NCI-H1417 treated with DMSO at 0.1 percent for 48 hours (cell line): ENCODE measurements at places on chromosomes 3 and 15.

GRCh38 chr3:88779482-88779881, 327.9 kb upstream of the EPHA3 start:
- no peak for DNase-seq

DNA sequence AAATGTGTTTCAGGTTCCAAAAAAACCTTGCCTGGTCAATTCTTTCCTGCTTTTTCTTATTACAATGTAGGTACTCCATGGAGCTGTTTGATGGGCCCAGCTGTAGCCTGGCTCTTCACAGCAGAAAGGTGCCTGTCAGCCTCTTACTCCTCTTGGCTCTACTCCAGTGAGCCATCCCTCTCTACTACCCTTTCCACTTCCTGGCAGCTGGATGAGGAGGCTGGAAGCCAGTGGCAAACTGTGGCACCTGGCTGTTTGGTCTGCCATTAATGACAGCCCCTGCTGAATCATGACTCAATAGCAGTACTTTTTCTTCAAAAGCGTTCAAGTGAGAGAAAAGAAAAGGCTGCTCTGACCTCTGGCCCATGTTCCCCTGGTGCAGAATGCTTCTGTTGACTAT, 618.1 kb downstream of the PYDC2 start:
- no peak for DNase-seq

DNA sequence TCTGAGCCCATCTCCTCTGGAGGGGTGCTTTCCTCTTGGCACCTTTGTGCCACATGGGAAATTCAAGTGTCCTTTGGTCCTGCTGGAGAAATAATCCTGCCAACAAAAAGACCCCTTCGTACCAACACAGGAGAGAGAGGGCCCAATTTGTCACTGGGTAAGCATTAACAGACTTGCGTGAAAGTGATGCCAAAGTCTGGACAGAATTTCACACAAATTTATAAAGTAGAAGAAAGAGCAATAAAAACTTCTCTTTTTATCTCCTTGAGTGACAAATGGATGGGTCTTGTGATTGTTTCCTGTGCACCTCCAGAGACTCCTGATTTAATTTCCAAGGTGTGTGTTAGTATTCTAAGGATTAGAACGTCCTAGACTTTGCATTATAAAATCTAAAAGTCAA, 14.9 kb downstream of the DPH3 start:
- no peak for DNase-seq

DNA sequence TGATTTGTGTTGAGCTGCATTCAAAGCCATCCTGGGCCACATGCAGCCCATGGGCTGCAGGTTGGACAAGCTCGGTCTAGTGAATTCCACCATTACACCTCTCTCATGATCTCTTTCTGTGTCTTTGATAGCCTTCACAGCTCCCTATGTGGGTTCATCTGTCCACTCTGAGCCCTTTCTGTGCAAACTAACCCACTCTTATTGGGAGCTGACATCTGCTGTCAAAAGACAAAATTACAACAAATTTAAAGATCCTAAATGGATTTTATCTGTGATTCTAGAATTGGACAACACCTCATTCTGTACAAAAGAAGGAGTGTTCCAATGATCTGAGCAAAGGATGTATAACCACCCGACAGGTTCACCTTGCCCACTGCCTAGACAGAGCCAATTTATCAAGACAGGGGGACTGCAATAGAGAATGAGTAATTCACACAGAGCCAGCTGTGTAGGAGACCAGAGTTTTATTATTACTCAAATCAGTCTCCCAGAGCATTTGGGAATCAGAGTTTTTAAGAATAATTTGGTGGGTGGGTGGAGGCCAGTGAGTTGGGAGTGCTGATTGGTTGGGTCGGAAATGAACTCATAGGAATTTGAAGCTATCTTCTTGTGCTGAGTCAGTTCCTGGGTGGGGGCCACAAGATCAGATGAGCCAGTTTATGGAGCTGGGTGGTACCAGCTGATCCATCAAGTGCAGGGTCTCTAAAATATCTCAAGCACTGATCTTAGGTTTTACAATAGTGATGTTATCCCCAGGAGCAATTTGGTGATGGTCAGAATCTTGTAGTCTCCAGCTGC, 2.6 kb upstream of the XYLB start:
- DNase-seq, result no peak

DNA sequence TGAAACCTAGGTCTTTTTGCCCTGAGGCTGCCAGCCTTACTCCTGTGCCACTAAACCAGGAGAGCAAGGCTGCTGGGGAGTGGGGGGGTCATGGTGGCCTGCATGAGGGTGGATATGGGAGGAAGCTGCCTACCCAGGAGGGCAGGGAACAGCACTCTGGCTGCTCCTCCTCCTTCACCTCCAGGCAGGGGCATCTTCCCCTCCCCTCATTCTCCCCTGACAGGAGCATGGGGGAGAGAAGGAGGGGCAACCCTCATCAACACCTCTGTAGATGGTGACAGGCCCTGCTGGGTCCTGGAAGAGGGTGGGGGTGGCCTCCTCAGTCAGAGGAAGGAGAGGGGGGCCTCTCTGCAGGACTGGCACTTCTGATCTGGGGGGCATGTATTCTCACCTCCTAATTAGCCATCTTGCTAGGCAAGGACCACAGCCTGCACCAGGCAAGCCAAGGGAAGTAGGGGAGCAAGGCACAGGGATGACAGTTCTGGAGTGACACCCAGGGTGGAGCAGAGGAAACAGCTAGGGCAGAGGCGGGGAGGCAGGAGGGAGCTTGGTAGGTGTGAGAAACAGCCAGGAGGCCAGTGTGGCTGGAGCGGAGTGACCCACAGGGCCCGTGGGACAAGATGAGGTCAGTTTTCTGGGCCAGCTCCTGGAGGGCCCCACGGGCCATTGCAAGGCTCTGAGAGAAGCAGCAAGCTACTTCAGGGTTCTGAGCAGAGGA, 4.9 kb downstream of the CCDC33 start:
- DNase-seq, result no peak

DNA sequence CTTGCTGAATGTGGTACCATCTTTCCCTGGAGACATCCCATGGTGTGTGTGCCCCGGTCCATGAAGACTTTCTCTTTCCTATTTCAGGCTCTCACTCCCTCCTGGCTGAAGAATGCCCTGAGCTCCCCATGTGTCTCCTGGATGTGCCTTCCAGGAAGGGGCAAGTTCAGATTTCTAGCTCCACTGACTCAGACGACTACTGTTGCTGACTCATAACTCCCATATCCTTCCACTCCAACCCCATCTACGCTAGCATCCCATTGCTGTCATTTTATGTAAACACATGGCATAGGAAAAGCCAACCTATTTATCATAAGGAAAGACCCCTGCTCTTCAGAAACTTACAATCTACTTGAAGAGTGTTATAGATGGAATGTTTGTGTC, 95.0 kb downstream of the ADCY5 start:
- no peak for DNase-seq

DNA sequence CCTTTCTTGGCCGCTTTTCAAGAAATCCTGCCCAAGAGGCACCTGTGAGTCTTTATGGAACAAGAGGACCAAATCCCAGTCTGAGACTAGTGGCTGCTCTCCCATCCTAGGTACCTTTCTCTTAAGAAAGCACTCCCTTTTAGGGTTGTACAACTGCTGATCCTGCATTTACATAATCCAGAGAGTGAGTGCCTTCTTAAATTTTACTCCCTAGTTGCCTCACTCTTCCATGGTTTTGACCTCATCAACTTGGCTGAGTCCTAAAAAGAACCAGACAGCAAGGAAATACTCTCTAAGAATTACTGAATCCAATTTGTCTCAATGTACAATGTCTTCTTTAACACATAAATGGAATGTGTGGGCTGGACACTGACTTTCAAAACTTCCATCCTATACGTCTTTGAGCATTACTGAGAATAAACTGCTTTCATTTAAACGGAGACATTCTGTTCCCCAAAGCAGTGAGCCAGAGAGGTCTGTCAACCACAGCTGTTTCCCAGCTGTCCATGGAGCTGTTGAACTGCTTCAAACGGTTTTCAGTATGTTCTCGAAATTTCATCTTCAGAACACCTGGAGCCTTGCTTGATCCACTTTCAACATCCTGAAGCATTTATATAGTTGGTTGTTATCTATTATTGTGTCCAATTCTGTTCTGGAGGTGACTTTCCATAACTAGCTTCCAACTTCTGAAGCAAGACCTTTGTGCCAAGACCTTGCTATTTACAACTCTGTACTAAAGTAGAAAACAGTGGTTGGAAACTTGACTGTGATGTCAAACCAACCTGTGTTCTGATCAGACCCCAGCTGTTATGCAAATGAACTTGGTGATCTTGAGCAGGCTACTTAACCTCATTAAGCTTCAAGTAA, 179.1 kb downstream of the SLC9A9 start:
- no peak for DNase-seq

GRCh38 chr3:102400142-102400541, 34.7 kb upstream of the ZPLD1 start:
- DNase-seq, result no peak

DNA sequence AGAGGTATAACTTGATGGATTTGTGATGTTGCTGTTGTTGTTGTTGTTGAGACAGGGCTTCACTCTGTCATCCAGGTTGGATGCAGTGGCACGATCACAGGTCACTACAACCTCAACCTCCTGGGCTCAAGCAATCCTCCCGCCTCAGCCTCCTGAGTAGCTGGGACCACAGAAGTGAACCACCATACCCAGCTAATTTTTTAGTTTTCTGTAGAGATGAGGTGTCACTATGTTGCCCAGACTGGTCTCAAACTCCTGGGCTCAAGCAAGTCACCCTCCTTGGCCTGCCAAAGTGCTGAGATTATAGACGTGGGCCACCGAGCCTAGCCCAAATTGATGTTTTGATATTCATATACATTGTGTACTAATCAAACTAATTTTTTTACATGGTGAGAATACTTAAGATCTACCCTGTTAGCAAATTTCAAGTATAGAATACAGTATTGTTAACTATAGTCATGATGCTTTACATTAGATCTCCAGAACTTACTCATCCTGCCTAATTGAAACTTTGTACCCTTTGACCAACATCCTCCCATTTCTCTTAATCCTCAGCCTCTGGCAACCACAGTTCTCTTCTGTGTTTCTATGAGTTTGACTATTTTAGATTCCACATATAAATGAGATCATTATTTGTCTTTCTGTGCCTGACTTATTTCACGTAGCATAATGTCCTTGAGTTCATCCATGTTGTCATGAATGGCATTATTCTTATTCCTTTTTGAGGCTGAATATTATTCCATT, 23.2 kb downstream of the LMCD1 start:
- DNase-seq, result no peak

DNA sequence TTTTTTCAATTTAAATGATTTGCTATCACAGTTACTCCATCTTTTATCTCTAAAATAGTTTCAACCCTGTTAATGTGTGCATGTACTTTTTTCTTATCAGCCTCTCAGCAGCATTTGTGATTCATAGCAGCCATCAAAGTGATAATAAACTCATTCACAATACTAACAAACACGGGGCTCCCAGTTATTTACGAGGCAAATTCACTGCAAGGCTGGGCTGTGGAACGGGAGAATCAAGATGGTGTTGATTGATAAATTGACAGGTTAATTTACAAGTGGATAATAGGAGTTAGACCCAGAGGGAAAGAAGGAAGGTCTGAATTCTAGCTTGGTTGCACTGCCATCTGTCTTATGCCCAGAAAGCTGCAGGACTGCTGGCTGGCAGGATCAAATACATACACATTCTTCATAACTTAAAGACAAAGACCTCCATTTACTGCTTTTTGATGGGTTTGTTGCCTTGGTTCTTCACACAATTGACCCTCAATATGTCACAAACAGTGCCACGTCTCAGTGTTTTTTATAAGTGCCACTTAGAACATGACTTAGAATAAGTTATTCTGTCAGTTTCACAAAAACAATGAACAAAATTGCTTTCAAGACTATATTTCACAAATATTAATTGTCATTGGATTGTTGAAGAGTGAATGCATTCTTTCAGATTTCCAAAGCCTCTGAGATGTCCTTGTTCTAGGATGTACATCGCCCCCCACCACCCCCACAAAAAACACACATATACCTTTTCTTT, 562.8 kb downstream of the NR2F2 start:
- peak; percentile 69 for DNase-seq

GRCh38 chr3:28917895-28918475, 362.9 kb upstream of the RBMS3 start:
- DNase-seq, result no peak

DNA sequence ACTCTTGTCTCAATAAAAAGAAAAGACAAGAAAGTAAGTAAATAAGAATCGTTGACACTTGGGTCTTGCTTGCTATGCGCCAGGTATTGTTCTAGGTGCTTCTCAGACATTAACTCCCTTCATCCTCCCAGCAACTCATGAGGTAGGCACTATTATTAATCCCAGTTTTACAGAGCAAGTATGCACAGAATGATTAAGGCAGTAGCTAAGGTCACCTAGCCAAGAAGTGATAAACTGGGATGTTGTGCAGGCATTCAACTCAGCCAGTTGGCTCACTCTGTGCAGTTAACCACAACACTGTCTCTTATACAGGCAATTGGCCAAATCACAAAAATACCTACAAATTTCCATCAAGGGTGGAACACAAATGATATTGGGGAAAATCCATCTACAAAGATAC, 1.7 kb upstream of the C3orf33 start:
- no peak for DNase-seq

GRCh38 chr15:84822653-84823281, 5.6 kb downstream of the ALPK3 start:
- DNase-seq, result no peak

DNA sequence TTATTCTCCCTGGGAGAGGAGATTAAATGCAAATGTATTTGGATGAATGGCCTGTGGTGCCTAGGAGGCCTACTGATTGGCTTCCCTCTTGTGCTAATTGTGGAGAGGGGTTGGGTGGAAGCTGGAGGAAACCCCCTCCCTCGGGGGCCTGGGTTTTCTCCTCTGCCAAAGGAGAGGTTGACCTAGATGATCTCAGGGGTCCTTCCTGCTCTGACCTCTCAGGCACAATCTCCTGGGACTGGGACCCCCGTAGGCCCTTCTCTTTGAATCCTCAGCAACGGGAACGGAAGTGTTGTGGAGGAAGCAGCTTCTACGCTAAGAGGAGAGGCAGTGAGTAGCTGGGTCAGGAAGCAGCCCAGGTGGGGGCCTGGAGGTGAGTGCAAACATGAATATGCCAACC, 40.5 kb upstream of the MAGEF1 start:
- no peak for DNase-seq
